ENCODE measurements at places on chromosomes 12 and 14. TPM values are rescaled to one million over a fixed set of nuclear protein-coding genes. Genes with fewer than 3 reads are reported as not detected.

CCDC177 gene
- total RNA-seq, result not detected

DNA sequence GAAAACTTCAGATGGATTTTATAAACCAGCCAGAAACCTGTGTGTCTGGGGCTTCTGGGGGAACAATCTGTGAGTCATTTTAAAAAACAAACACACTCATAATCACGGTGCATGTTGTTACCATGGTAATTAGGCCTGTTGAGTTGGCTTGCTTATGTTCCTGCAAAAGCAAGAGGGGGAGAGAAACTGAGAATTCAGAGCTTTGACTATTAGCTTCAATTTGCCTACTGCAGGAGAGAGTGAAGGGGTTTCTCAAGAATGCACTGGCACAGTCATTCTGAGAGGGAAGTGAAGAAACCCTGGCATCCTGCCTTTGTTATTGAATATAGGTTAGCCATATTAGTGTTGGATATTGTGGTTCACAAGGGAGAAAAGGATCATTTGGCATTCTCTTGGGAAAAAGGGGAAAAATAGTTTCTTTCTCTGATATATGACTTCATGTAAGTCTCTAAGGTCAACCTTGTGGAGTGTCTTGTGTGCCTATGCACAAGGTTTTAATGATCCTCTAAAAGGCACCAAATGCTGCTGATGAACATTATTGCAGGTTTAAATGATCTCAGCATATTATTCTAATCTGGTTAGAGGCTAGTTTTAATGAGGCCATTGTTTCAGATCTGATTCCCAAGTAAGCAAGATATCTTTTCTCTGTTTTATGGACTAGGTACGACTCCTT lies 12.9 kb downstream of the GNG2 start:
- DNase-seq, result no peak

IAPP gene
- not detected for total RNA-seq

GRCh38 chr12:108618079-108618952 lies 15.4 kb downstream of the SELPLG start:
- DNase-seq, result peak; percentile 90

DNA sequence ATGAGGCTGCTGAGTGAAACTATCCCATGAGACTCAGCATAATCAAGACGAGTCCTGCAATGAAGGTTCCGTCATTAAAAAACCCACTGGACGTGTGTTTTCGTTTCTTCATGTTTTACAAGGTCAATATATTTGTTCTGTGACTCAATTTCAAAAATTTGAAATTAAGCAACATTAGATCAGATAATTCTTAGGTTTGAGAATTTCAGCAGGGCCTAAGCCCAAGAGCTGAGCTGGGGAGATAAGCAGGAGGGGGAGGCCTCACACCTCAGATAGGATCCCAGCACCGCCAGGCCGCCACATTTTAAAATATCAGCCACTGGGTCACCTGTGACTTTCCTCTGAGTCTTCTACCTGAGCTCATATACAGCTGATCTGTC lies 13.3 kb downstream of the STX2 start:
- DNase-seq, result no peak

DNA sequence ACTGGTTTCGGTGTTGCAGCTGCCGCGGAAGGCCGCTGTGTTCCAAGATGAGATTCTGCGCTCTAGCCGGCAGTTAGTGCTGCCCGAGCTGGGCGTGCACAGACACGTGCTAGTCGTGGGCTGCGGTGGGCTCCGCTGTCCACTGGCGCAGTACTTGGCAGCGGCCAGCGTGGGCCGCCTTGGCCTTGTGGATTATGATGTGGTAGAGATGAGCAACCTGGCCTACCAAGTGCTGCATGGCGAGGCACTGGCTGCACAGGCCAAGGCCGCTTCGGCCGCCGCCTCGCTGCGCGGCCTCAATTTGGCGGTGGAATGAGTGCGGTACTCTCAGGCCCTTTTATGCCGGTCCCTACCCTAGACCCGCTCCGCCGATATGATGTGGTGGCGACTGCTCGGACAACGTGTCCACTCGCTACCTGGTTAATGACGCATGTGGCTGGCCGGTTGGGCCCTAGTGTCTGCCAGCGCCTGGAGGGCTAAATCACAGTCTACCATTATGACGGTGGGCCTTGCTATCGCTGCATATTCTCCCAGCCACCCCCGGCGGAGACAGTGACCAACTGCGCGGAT lies 102.2 kb downstream of the SNAPC1 start:
- no peak for DNase-seq

- DNase-seq, result no peak
Measured at GRCh38 chr12:67981287-67982162, 7.7 kb upstream of the IFNG-AS1 start.

DNA sequence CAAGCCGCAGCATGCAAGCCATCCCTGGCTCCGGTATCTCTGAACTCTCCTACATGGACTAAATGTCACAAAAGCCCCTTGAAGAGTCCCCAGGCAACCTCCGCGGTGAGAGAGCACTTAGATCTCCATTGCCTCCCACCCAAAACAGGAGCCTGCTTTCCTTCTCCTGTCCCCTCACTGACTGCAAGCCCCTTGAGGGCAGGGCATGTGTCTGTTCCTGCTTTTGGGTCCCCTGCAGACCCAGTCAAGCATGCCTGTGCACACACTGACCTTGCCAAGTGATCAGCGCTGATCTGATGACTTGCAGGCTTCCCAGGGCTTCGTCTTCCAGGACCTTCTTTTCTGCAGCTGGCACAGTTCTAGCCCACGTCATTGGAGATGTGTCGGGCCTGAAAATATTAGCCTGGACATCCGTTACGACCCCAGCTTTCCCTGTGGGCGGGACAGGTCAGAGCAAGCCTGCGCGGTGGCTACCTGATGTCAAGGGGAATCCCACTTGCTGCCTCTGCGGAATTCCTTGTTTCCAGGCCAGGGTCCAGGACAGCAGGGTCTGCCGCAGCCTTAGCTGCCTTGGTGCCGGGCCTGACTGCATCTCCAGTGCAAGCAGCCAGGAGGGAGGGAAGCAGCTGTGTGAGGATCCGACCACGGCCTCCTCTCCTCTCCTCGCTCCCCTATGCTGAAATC lies 92.5 kb downstream of the FBXL14 start:
- DNase-seq, result no peak

DNA sequence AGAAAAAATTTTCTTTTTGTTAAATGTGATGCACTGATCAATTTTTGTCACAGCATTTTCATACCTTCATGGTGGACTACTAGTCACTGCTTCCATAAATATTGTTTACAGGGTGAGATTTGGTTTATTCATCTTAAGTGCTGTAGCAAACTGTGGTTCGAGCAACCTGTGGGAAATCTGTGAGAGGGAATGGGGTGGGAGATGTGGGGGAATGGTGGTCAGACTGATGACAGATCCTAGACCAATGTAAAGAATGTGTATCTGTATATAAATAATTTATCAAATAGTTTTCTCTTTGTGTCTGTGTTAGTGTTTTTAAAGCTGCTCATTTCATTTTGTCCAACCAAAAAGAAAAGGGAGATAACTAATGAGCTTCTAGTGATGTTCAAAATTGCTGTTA lies 26.7 kb downstream of the CSRP2 start:
- no peak for DNase-seq

KRT83 gene
- total RNA-seq, result not detected

SLC35F4 gene
- total RNA-seq, result not detected

CIROP gene
- not detected for total RNA-seq

RHOF gene
- 12.1 TPM for total RNA-seq

- no peak for DNase-seq
Measured at GRCh38 chr14:79417961-79418360, 793.3 kb downstream of the DIO2 start.

TRIM9 gene
- 5.4 TPM for total RNA-seq

- peak; percentile 34 for DNase-seq
Measured at GRCh38 chr12:34390846-34391700, 368.8 kb downstream of the ALG10 start.

DCTN2 gene
- total RNA-seq, result 104 TPM

GRCh38 chr12:124499190-124499753 lies 68.1 kb downstream of the NCOR2 start:
- DNase-seq, result no peak

DNA sequence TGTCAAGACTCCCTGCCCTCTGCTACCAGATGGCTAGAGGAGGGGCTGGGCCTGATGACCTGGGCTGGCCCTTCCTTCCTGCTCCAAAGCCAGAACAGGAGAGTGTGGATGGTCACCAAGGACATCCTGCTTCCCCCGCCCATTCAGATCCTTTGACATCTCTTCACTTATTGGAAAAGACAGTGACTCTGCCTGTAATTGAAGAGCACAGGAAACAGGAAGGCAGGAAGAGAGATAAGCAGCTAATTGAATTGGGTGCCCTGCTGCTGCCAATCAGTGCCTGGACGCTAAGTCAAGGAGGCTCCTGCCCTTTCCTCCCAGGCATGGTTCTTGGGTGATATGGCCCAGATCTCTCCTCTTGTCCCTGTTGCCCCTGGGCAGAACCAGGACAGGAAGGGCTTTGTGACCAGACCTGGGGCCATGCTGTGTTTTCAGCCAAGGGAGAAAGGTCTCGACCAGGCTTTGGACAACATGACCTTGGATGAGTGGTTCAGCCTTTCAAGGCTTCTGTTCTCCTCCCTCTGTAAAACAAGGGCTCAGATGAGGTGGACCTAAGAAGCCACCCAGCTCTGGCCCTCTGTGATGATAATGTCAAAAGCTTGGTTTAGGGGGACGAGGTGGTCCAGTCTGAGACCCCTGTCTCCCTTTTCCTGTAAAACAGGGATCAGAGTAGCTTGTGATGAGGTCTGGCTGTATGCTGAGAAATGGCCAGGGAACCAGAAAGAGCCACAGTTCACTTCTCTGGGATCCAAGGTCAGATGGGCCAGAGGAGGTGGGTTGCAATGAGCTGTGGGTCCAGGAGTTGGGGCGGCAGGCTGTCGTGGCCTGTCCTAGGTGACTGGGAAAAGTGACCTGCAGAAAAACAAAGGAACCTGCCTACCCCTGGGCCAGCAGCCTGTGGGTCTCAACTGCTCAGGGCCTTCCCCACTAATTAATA lies 38.8 kb downstream of the FAM222A start:
- DNase-seq, result peak; percentile 15

DNA sequence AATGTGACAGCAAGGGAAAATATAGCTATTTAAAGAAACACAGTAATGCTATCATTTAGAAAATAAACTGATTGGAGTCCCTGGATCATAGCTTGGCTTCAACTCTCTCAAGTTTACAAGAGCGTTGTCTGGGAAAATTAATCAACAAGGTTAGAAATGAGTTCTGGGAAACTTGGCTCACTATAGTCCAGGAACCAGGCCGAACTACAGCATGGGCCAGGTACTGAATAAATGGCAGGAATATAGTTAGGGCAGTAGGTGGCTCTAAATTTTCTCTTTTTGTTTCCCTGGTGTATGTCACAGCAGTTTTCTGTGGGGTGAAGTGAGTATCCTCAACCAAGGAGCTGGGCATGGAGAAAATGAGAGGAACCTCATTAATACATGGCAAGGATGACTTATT lies 72.4 kb downstream of the PLBD1 start:
- no peak for DNase-seq

GRCh38 chr12:95204141-95204866 lies 13.0 kb downstream of the FGD6 start:
- DNase-seq, result no peak
